Breast epithelium (tissue), 4 donors: ENCODE measurements at places on chromosomes 2 and 18. TPM values are rescaled to one million over a fixed set of nuclear protein-coding genes. Genes with fewer than 3 reads are reported as not detected.

Gene BOLL
- total RNA-seq = not detected

Gene FBXO36
- 6.9 TPM for total RNA-seq

GRCh38 chr18:356778-357177 is 88.9 kb upstream of the THOC1 start:
- no peak overlapping the region for H3K27ac ChIP-seq
- no peaks in the 10 kb centered on the region for H3K36me3 ChIP-seq
- no peak overlapping the region for H3K4me3 ChIP-seq
- H3K4me1 ChIP-seq = no peaks in the 10 kb centered on the region
- no peaks in the 10 kb centered on the region for H3K27me3 ChIP-seq

GRCh38 chr2:16166327-16166981 is 226.1 kb downstream of the MYCN start:
- H3K4me1 ChIP-seq = no peaks in the 10 kb centered on the region
- H3K27ac ChIP-seq = no peak overlapping the region
- H3K36me3 ChIP-seq = no peaks in the 10 kb centered on the region
- H3K27me3 ChIP-seq = peaks cover 5% of the 10 kb centered on the region
- DNase-seq = no peak

GRCh38 chr2:88011011-88011410 is 5.3 kb downstream of the RNU2-63P start:
- no peaks in the 10 kb centered on the region for H3K27me3 ChIP-seq
- no peak overlapping the region for H3K4me3 ChIP-seq
- H3K4me1 ChIP-seq = no peaks in the 10 kb centered on the region
- no peak for DNase-seq

DNA sequence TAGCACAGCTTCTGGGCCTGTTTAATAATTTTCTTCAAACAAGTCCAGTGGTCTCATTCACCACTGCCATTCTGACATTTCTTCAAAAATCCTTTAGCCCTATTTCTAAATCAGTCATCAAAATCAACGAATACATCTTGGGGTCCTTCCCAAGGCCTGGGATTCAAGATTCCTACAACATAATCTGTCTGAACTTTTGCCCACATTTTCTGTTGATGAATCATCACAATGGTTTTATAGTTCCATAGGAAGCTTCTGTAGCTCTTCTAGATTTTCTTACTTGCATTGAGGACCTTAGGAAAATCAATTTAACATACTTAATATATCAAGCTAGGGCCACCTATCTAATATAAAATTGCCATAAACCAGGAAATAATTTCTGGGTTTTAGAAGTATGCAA is 811.8 kb upstream of the ACVR2A start:
- no peaks in the 10 kb centered on the region for H3K27me3 ChIP-seq
- DNase-seq = no peak
- H3K4me1 ChIP-seq = no peaks in the 10 kb centered on the region
- H3K4me3 ChIP-seq = no peak overlapping the region
- H3K36me3 ChIP-seq = no peaks in the 10 kb centered on the region
- no peak overlapping the region for H3K27ac ChIP-seq

DNA sequence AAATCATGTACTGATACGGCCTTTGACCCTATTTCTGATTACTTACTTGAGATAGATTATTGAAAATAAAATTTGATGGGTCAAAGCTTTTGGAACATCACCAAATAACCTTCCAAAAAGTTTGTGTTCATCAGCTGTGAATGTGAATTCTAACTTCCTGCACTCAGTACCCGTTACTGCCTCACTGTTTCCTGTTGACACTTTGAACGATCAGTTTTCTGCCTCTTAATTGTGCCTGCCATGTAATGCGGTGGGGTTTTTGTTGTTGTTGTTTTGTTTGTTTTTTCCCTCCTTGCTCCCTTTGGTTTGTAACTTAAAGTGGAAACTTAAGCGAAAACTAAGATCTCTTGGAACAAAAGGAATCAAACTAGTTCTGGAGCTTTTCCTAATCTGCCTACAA is 18.9 kb downstream of the ATG16L1 start:
- H3K4me1 ChIP-seq = no peaks in the 10 kb centered on the region
- H3K27ac ChIP-seq = peak overlapping the region; percentile 80
- no peaks in the 10 kb centered on the region for H3K27me3 ChIP-seq
- H3K4me3 ChIP-seq = no peak overlapping the region
- DNase-seq = no peak

- DNase-seq = no peak
- peak overlapping the region; percentile 74 for H3K4me3 ChIP-seq
- no peak overlapping the region for H3K27ac ChIP-seq
- H3K36me3 ChIP-seq = no peaks in the 10 kb centered on the region
- H3K4me1 ChIP-seq = no peaks in the 10 kb centered on the region
Measured at GRCh38 chr2:54725343-54726099, 2.1 kb downstream of the EML6 start.

GRCh38 chr2:240149943-240150784 is 9.7 kb upstream of the OTOS start:
- H3K4me1 ChIP-seq = no peaks in the 10 kb centered on the region
- no peaks in the 10 kb centered on the region for H3K36me3 ChIP-seq
- H3K27ac ChIP-seq = no peak overlapping the region
- no peak overlapping the region for H3K4me3 ChIP-seq
- DNase-seq = no peak

- no peaks in the 10 kb centered on the region for H3K36me3 ChIP-seq
- H3K27ac ChIP-seq = no peak overlapping the region
- no peak overlapping the region for H3K4me3 ChIP-seq
- no peak for DNase-seq
- no peaks in the 10 kb centered on the region for H3K4me1 ChIP-seq
- H3K27me3 ChIP-seq = no peaks in the 10 kb centered on the region
Measured at GRCh38 chr2:181042706-181043105, 62.3 kb downstream of the UBE2E3 start.

- no peak overlapping the region for H3K4me3 ChIP-seq
- H3K27ac ChIP-seq = no peak overlapping the region
- H3K4me1 ChIP-seq = no peaks in the 10 kb centered on the region
- DNase-seq = no peak
Measured at GRCh38 chr2:68447118-68447517, 20.0 kb downstream of the FBXO48 start.

DNA sequence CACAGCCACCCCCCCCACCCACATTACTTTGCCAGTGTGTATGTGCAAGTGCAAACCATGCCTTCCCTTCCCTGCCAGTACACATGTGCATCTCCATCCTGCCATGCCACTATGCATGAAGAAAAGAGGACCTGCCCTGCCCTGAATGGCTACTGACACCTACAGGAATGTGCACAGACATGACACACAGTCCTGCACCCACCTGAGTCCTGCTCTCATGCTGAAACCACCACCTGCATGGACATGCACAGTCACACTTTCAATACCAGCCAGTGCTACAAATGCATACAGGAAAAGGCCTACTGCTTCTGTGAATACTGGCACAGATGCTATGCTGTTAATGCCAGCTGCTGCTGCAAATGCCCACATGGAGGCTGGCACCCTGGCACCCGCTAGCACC is 334.4 kb upstream of the DLGAP1 start:
- H3K27ac ChIP-seq = no peak overlapping the region
- DNase-seq = no peak
- no peak overlapping the region for H3K4me3 ChIP-seq

- no peak overlapping the region for H3K4me3 ChIP-seq
- no peaks in the 10 kb centered on the region for H3K36me3 ChIP-seq
- H3K27ac ChIP-seq = peak overlapping the region; percentile 14
- no peaks in the 10 kb centered on the region for H3K4me1 ChIP-seq
Measured at GRCh38 chr2:36423172-36423571, 67.6 kb downstream of the CRIM1 start.
